ENCODE measurements at places on chromosomes 2 and 18.

- no peak for DNase-seq
Observed at GRCh38 chr18:31878358-31878757, 64.6 kb downstream of the TRAPPC8 start.

- DNase-seq, result no peak
Observed at GRCh38 chr2:127950264-127950663, 64.5 kb upstream of the AMMECR1L start.

DNA sequence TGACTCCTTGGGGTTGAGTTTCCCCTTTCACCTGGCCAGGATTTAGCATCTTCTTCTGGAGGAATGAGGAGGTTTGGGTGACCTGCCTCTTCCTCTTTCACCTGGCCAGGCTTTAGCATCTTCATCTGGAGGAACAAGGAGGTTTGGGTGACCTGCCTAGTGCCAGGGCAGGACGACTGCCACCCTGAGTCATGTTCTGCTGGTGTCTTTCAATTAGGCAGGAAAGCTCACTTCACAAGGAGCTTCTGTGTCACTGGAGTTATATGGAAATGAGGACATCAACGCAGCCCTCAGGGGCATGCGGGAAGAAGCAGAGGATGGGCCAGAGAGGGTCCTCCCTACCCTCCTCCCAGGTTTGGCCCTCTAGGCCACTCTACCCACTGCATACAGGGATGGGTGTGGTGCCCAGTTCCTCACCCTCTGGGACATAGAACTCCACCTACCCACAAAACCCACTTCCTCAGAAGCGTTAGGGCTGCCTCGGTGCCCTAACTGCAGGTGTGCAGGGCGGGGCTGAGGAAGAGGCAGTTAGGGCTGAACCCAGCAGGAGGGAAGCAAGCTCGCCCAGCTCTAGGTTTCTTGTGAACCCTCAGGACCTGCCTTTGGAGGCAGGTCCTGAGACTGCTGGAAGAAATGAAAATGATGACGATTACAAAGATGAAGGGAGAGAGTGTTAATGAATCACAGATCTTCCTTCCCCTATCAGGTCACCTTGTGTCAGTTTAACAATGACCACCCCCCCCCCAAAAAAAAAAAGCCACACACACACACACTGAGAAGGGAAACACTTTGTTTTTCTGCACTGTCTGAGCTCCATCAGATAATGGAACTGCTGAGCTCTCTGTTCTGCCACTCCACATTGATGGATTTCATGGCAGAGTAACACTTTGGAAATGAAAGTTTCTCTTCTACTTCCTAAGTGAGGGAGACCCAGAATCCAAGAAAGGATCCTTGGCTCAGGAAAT lies 71.0 kb downstream of the ARL4C start:
- peak; percentile 46 for DNase-seq

GRCh38 chr2:9715238-9715637 lies 84.4 kb upstream of the YWHAQ start:
- no peak for DNase-seq

- DNase-seq, result peak; percentile 77
Observed at GRCh38 chr18:63850020-63850419, 37.5 kb upstream of the SERPINB2 start.
